Stimulated activated CD4-positive, alpha-beta T cell treated with anti-CD3 and anti-CD28 coated beads, Interleukin-4, amount 100 ng/mL, for 1 hour (primary cell): ENCODE measurements at places on chromosomes 2 and 18.

DNA sequence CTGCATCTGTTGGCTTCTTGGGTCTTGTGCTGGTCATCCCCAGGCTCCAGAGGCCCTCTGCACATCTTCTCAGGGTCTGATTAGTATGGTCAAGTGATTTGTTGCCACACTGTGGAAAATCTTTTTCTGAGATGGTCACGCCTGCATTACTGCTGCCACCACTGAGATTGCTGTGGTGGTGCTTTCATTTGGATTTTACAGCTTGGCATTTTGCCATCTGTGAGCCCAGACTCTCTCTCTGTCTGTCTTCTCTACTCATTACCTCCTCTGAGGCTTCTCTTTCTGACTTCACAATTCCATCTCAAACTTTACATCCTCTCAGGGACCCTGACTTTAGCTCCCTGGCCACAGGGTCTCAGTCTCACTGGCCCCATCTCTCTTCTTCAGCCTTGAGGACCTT lies 154.6 kb downstream of the LRRTM1 start:
- DNase-seq = no peak

DNA sequence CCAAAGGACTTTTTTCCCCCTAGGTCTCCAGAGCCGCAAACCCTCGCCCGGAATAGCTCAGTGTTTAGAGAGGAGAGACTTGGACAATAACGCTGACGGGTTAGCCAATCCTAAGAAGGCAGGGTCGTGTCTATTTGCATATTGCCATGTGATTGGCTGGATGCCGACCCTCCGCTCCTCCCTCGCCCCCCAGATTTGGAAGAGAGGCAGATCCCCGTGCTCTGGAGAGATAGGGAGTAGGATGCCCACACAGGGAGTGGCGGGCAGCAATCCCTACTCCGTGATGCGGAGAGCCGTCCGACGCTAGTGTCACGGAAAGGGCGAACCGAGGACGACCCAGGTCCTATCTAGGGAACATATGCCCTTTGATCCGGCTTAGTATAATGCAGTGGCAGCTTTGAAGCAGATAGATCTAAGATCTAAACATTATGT lies 1.4 kb downstream of the WNT6 start:
- DNase-seq = no peak

- DNase-seq = no peak
Observed at GRCh38 chr18:1840878-1841277, 730.4 kb downstream of the METTL4 start.

DNA sequence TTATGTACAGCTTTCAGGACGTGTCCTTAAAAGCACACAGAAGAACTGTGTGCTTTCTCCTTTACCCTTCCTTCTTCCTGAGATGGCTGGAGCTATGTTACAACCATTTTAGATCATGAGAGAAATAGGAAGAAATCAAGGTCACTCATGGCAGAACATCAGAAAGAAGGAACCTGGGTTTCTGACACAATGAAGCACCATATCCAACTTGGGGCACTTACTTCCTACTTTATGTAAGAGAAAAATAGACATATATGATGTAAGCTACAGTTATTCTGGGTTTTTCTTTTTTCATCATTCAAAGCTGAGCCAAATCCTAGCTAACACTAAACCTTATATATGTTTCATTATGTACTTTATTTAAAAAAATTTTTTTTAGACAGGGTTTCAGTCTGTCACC lies 79.5 kb downstream of the FAM161A start:
- DNase-seq = no peak

GRCh38 chr2:17814601-17815000 lies 1.7 kb upstream of the MSGN1 start:
- DNase-seq = no peak
